T47D (cell line): ENCODE measurements at places on chromosomes 7 and 10.

GRCh38 chr10:17795083-17795482 is 14.1 kb upstream of the MRC1 start:
- DNase-seq: no peak

DNA sequence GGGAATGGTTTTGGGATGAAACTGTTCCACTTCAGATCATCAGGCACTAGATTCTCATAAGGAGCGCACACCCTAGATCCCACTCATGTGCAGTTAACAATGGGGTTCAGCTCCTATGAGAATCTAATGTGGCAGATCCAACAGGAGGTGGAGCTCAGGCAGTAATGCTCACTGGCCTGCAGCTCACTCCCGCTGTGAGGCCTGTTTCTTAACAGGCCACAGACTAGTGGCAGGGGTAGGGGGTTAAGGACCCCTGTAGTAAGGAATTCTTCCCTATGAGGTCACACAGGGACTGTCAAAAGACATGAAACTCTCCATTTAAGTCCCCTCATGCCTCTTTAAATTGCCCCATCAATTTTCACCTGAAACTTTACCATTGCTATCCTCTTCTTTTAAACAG is 8.0 kb downstream of the HGF start:
- DNase-seq: no peak

GRCh38 chr7:135678612-135679575 is 16.6 kb downstream of the STMP1 start:
- DNase-seq: peak; percentile 46

DNA sequence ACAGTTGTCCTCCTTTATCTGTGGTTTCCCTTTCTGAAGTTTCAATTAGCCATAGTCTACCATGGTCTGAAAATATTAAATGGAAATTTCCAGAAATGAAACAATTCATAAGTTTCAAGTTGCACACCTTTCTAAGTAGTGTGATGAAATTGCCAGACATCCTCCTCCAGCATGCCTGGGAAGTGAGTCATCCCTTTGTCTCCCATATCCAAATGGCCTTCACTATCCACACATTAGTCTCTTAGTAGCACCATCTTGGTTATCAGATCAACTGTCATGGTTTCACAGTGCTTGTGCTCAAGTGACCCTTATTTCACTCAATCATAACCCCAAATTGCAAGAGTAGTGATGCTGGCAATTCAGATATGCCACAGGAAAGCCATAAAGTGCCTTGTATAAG is 83.4 kb upstream of the PPP1R9A start:
- peak; percentile 54 for DNase-seq

DNA sequence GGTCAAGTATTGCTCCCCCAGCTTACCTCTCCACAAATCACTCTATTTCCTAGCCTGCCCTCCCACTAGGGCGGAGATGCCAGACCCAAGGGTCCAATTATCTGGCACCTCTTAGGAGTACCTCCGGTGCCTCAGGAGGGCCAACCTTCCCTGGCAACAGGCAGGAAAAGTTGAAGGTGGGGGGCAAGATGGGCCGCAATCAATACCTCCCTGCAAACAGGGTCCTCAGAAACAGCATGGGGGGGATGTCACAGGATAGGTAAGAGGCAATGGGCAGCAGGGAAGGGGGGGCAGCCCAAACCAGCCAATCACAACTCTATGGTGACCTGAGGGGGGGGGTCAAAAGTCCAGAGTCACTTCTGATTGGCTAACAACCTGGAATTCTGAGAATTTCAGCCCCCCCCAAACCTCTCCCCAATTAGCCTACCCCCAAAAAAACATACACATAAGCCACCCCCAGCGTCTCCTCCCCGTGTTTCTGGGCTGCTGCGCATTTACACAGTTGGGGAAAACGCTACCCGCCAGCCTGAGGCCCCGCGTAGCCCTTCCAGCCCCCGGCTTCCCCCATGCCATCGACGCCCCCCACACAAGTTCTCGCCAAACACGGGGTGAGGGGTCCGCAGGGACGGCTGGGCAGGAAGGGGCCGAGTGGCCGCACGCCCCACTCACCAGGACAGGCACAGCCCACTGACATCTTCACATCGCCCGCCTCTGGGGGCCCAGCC is 589 bp downstream of the LDB1 start:
- DNase-seq: peak; percentile 97

GRCh38 chr10:73590881-73591799 is at the start of gene USP54:
Gene USP54, minus strand, starts transcription at chr10:73591342. Its CDS starts 15,684 bp downstream, at chr10:73575658.
- DNase-seq: no peak

DNA sequence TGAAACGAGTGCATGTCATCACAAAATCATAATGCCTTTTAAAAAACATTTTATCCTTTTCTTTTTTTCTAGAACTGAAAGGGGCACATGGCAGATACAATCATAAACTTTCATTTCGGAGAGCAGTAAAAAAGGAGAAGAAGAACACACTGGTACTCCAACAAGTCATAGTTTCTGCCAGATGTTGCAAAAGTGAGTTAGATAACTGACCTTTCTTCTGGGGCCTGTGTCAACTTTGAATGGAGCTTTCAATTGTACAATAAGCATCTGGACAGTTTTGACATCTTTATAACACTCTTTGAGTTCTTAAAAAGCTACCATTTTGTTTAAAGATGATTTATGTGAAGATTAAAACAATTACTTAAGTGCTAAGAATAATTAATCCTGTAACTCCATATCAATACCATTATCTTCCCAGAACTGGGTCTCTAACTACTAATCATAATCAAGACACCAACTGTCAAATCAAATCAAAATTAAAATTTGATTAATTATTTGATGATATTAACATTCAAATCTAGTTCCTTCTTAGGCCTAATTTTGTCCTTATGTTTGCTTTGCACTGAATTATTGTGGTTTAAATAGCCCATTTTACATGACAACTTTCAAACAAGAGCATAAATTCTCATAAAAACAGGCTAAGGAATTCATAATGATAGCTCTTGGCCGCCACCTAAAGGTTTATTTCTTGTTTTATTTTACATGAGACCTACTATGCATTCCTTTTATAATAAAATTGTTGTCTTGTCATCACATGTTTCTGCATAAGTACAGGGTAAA is 19.5 kb upstream of the ITGB8 start:
- DNase-seq: peak; percentile 79

DNA sequence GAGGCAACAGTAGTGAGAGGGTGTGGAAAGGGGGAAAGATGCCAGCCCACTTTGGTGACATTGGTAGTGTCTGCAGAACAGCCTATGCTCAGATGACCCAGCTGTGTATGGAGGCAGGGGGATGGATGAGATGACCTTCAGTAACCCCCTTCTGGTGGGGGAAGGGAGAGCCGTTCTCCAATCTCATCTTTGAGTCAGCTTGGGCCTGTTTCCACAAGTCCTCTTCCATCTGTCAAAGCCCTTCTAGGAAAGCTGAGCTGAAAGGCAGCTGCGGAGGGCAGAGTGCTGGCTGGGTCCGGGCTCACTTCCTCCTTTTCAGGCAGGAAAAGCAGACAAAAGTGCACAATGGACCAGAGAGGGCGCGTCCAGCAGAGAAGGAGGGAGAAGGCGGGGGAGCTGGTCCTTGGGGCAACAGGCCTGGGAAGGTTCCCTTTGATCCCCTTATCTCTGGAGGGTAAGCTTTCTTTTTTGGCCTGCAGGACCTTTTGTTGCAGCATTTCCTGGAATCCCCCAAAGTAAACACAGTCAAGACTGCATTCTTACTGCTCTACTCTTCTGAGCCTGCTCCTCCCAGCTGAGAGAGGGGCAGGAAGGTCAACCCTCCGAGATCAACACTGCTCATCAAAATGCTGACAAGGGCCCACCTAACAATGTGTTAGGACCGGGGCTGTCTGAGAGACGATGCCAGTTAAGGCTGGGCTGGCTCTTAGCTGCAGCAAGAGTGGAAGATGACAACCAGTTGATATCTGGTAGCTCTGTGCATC is 1.2 kb upstream of the LRMDA start:
- DNase-seq: no peak

DNA sequence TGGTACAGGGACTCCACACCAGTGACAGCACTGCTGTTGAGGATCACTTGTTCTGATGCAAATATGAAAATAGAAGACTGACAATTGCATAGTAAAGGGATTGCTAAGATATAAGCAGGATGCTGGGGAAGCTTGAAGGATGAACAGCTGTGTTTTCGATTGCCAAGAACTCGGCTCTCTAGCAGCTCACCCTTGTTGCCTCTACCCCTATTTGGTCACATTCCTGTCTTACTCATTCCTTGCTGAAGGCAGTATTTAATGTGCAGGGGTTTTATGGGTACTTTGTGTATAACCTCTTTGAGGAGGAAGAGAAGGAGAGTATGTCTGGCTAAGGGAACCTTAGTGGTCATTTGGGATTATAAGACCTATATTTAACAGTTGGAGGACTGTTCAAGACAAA is 218.8 kb downstream of the AUTS2 start:
- peak; percentile 33 for DNase-seq

- DNase-seq: no peak
Observed at GRCh38 chr10:63497321-63497720, 23.9 kb upstream of the REEP3 start.

DNA sequence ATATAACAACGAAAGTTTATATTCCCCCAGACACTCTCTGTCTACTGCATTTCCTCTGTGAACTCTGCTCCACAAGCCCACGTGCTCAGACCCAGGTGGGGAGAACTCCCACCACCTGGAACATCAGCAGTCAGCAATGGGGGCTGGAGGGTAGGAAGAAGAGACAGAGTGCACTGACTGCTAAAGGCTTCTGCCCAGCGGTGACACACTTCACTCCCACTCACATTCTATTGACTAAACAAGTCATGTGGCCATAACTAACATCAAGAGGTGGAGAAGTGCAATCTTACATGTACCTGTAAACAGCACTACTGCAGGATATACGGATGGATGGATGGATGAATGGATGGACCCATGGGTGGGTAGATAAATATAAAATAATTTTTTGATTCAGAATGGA is 122.2 kb downstream of the MPP7 start:
- no peak for DNase-seq

- DNase-seq: no peak
Observed at GRCh38 chr7:95059842-95060313, 152.5 kb downstream of the PPP1R9A start.

- no peak for DNase-seq
Observed at GRCh38 chr10:20006169-20006870, 190.1 kb downstream of the PLXDC2 start.

GRCh38 chr7:55223023-55223422 is 142.1 kb upstream of the LANCL2 start:
- no peak for DNase-seq

GRCh38 chr10:75243426-75243825 is 7.7 kb upstream of the COMTD1 start:
- DNase-seq: no peak

GRCh38 chr10:65419629-65420028 is 1506.2 kb upstream of the LRRTM3 start:
- DNase-seq: no peak

GRCh38 chr7:10977113-10977512 is 3.4 kb downstream of the PHF14 start:
- DNase-seq: no peak

DNA sequence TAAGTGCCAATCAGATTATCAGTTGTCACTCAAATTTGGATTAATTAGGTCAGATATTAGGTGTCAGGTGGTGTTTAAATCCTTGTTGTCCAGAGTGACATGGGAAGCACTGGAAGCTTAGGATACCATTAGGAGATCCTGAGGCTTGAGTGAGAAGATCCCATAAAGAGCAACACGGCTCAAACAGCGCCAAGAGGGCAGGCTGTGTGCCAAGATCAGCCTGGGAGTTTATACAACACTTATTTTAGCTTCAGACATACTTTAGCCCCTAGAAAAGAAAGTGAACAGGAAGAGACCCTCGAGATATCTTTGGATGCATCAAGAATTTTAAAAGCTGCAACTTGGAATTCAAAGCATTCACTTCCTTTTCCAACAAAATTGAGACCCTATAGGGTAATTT is 14.2 kb upstream of the ACTA2 start:
- DNase-seq: no peak
